ENCODE measurements at places on chromosomes 6 and 20. TPM values are rescaled to one million over a fixed set of nuclear protein-coding genes. Genes with fewer than 3 reads are reported as not detected.

SIM1 gene
- 0.08 TPM for total RNA-seq

DNA sequence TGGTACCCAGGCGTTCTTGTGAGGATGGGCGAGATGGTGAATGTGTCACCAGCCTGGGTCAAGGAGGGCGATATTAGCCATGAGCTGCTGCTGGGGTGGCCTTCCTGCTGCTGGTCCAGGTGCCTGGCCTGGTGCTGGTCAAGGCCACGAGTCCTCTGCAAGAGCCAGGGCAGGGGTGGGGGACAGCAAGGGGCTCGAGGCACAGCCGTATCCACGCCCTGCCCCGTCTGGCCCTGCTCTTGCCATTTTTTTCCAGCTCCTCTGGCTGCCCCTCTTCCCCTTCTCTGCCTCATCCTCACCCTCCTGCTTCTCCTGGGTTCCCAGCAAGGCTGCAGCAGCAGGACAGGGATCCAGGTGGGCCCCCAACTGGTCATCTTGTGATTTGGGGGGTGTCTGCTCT, 51.2 kb downstream of the CDH4 start:
- DNase-seq = no peak

GRCh38 chr6:168318090-168318489, 1.5 kb downstream of the DACT2 start:
- DNase-seq = no peak

SLC22A3 gene
- not detected for total RNA-seq

- DNase-seq = no peak
These were observed 67.2 kb upstream of the SMLR1 start for GRCh38 chr6:130760006-130760405.

DNA sequence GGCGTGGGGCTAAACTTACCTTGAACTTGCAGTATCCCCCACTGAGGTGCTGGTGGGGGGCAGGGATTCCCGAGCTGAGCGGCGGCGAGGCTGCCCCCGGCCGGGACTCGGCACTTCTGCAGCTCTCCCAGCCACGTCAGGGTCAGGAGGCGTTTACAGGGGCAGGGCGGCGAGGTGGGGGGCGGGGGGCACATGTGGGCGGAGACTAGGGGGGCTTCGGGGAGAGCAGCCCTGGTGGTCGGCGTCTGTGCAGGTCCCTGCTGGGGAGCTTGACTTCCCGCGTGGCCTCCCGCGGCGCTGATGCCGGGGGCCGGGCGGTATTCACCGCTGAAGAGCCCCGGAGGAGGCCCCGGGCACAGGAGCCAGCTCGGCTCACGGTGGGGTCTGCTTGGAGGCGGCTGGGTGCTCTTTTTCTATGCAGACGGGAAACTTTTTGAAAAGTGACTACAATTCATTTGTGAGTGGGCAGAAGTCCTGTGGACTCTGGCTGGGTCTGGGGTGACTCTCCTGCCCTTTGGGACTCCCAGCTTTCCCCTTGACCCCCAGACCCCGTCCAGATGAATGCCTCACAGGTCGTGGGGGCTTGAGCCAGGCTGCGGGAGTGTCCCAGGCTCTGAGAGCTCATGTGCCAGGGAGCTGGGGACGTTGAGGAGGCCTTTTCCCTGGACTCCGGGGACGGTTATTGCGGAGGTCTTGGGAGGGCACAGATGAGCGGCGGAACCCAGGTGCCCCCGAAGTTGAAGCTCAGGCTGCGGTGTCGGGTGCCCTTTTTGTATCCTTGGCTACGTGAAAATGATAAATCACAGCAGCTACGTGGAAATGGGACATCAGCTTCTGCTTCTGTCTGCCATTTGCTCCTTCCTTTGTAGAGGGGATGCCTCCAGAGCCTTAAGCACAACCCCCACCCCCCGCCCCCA, 75.9 kb upstream of the GATA5 start:
- no peak for DNase-seq

GRCh38 chr6:80638213-80639055, 532.0 kb downstream of the BCKDHB start:
- DNase-seq = no peak

DNA sequence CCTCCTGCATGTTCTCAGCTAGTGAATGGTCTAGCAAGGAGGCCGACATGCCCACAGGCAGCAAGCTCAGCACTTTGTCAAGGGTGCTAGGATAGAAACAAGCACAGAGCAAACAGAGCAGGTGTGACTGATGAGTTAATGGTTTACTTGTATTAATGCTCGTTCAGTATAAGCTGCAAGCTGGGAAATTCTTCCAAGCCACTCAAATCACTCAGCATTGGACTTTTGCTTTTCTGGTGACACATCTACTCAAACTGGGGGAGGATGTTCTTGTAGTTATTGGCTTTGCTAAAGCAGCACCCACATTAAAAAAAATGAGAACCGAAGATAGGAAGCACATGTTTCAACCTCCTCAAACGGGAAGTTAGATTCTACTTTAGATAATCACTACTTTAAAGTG, 43.1 kb upstream of the NEDD9 start:
- no peak for DNase-seq

- DNase-seq = no peak
These were observed 9.4 kb upstream of the ARMC12 start for GRCh38 chr6:35727231-35727934.

GRCh38 chr6:15905488-15906419, 223.1 kb upstream of the MYLIP start:
- DNase-seq = no peak

NFKBIL1 gene
- total RNA-seq = 22.8 TPM

PI16 gene
- 8.5 TPM for total RNA-seq

DNA sequence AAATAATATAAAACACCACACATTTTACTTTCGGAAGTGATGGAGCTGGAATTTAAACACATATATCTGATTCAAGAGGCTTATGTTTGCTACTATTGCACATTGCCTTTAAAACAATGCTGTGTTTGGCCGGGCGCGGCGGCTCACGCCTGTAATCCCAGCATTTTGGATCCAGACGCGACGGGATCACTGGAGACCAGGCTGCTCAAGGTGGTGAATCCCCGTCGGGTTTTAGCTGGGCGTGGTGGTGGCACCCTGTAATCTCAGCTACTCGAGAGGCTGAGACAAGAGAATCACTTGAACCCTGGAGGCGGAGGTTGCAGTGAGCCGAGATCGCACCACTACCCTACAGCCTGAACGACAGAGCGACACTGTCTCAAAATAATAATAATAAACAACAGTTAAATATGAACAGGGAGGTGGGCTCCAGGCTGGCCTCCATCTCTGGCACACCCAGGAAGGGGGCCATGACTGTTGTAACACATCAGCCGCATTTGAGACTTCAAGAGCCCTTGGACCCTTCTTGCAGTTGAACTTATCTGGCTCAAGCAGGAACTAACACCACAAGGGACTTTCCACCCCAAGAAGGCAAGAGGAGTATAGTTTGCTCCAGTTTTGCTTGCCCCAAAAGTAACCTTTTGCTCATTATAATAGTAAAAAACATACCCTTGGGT, 127.1 kb upstream of the ZNF184 start:
- no peak for DNase-seq

GRCh38 chr6:150142670-150143515, at the start of gene PPP1R14C:
Gene PPP1R14C (plus strand): TSS chr6:150143044. CDS start chr6:150143193, 149 bp downstream.
- DNase-seq = peak; percentile 20

DNA sequence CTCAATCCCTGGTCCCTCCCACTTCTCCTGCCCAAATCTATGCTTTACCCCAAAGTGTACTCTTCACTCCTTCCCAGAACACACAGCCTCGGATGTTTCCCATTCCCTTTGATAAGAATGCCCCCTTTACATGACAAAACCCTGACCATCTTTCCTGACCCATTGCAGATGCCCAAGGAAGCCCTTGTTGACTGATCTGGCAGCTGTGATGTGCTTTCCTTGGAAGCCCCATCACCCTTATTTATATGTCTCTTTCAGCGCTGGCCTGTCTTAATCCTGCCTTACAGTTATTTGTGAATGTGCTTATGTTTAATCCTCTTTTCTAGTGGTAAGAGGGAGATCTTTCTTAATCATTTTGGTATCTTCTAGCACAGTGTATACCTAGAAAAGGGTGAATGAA, 523.1 kb downstream of the CD83 start:
- no peak for DNase-seq

PTCRA gene
- not detected for total RNA-seq

DNA sequence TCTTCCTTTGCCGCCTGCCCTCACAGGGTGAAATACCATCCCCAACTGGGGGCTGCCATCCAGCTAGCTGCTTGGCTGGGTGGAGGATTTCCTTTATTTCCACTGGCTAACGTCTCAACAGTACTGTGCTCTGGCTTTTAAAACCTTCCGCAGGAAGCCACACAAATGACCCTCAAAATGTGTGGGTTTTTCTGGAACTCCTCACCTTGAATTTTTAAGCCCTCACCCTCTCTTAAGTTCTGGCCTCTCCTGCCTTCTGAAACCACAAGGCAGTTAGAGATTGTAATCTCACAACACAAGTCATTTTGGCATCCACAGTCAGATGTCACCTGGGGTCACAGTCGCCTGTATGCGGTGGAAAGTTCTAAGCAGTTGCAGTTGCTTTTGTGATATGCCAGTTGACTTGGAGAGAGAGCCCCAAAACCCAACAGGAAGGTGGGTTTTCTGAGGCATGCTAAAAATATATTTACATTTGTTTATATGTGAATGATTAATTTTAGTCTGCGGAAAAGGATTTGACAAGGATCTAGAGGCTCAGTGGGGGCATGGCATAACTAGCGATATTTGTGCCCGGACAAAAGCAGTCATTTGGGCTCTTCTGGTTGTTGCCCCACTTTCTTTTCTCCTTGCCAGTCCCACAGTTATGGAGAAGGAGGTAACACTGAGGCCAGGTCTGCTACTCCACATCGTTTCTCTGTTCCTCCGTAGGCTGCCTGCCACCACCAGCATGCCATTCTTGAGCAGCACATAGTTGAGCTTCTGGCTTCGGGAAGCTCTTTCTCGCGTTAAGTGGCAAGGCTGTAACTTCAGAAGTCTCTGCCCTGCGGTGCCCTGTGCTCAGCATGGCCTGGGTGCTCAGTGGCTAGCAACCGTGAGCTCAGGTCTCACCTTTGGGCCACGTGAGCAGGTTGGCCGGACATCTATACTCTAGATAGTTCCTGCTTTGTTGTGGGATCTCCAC, 335.3 kb downstream of the CD83 start:
- DNase-seq = peak; percentile 83

GRCh38 chr6:139905404-139906052, 531.1 kb upstream of the CITED2 start:
- DNase-seq = no peak

- DNase-seq = no peak
These were observed 6.8 kb downstream of the TCF21 start for GRCh38 chr6:133895573-133896343.

- no peak for DNase-seq
These were observed 321.8 kb upstream of the HSF2 start for GRCh38 chr6:122077603-122078002.

DNA sequence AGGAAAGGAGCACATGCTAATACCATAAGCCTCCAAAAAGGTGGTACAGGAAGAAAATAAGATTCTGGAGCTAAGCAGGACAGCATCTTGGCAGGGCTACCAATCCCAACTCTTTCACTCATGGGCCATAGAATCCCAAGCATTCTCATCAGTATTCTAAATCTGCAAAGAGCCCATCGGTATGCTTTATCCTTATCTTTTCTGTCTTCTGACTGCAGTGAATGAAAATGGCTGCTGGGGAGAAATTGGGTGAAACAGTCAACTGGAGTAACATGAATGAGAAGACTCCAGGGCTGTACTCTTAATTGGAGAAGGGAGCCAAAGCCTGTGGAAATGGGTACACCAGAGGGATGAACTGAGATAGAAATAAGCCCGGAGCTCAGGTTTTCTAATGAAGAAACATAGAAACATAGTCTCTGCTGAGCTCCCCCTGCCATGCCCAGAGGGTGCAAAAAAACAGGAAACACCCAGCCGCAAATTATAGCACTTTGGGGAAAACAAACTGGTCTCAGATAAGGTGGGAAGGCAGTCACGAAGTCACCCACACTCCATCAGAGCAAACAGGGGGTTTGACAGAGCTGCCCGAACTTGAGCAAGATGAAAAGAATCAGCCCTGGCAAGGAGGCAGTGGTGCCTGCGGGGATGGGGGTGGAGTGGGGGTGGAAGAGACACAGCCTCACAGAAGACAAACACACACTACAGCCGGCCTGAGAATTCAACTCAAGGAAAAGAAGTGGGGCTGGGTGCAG, 35.4 kb upstream of the E2F3 start:
- peak; percentile 49 for DNase-seq

Measured in activated CD4-positive, alpha-beta memory T cell treated with anti-CD3 and anti-CD28 coated beads, Interleukin-2, amount 10 ng/mL, durations not matched to agents 7 days and 5 days (primary cell).